Renal cortical epithelial cell (primary cell): ENCODE measurements at places on chromosomes 16 and 17. TPM values are rescaled to one million over a fixed set of nuclear protein-coding genes. Genes with fewer than 3 reads are reported as not detected.

The SECTM1 gene
- 2.4 and 7.8 TPM in 2 replicates for total RNA-seq

The TBC1D3 gene
- total RNA-seq, result not detected in 2 replicates

The SEPTIN12 gene
- not detected in 2 replicates for total RNA-seq

The ARHGDIG gene
- not detected in 2 replicates for total RNA-seq

The ZP2 gene
- total RNA-seq, result not detected in 2 replicates

The ITGAL gene
- not detected in 2 replicates for total RNA-seq

The NPIPB2 gene
- total RNA-seq, result 1.0 and 4.0 TPM in 2 replicates

The MT1G gene
- total RNA-seq, result 7.8 and 10.5 TPM in 2 replicates

The SLC47A1 gene
- 2.4 TPM in 1 of 2 replicates, not detected in the other for total RNA-seq

The KRTAP4-9 gene
- not detected in 2 replicates for total RNA-seq

The TBC1D26 gene
- not detected in 2 replicates for total RNA-seq

The ARL5C gene
- not detected in 2 replicates for total RNA-seq

The MARCHF10 gene
- total RNA-seq, result 0.17 and 0.60 TPM in 2 replicates
